Stimulated activated CD4-positive, alpha-beta T cell treated with anti-CD3 and anti-CD28 coated beads, Interleukin-2, amount 100 ng/mL, for 24 hours (primary cell): ENCODE measurements at places on chromosomes 2 and 18.

GRCh38 chr2:62185475-62186155, 10.3 kb upstream of the B3GNT2 start:
- no peak for DNase-seq

- no peak for DNase-seq
These were observed 43.0 kb downstream of the FIGN start for GRCh38 chr2:163692611-163693482.

DNA sequence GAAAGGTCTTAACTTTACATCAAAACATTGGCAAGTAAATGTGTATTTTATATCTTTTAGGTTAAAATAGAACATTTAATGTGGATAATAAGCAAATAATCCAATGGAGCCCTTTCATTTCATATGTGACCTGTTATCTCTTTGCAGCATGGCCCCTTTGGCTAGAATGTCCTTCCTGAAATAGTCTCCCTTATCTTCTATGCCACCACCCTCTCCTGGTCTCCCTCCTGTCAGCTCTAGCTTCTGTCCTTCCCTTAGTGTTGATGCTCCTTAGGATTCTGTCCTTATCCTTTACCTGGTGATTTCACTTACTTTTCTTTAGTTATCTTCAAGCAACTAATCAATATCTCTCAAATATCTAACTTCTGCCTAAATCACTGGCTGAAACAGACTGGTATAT, 87.1 kb upstream of the TFCP2L1 start:
- DNase-seq: no peak

- peak; percentile 27 for DNase-seq
These were observed 52.0 kb downstream of the KIF5C start for GRCh38 chr2:148926981-148927401.

GRCh38 chr2:61978522-61978921, 73.0 kb downstream of the COMMD1 start:
- DNase-seq: no peak

DNA sequence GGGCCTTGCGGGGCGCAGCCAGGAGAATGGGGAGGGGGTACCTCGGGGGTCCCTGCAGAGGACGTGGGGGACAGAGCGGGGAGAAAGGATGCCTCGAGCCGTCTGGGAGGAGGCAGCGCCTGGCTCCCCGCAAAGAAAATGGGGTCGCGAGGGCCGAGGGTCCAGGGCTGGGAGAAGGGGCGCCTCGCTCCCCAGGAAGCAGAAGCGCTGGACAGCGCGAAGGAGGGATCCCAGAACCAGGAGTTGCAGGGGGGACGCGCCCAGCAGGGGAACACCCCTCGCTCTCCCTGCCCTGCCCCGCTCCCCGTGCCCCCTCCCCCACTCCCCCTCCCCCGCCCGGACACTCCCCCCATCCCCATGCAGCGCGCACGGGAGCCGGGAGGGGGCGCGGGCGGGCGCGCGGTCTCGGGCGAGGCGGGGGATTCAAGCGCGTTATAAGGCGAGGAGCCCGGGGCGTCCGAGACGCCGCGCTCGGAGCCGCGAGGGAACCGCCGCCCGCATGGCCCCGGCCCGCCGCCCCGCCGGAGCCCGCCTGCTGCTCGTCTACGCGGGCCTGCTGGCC, at the start of gene ERFE:
Gene ERFE (plus strand): TSS at position 462 of the 562 bp plus-strand sequence. CDS start 38 bp downstream, at position 500.
- peak; percentile 60 for DNase-seq
